ENCODE measurements at places on chromosomes 12 and 14.

- DNase-seq: no peak
These were observed 546.6 kb upstream of the TMEM132C start for GRCh38 chr12:127720334-127720733.

DNA sequence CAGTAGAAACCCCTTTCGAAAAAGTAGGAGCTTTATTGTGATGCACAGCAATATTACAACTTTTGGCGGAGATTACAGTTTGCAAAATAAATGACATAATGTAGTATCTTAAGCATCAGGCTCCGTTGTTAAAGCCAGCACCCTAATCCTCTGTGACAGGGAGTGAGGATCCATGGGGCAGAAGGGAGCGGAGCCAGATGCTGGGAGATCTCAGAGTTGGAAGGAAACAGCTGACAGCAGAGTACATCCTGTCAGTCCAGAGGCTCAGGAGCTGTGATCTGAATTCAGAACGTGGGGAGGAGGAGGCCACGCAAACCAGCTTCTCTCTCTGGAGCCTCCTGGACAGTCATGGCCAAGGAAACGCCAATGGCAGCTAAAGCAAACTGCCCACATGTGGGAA, 55.7 kb downstream of the TMTC1 start:
- no peak for DNase-seq

GRCh38 chr12:130066742-130067141, 95.5 kb upstream of the FZD10 start:
- DNase-seq: no peak

DNA sequence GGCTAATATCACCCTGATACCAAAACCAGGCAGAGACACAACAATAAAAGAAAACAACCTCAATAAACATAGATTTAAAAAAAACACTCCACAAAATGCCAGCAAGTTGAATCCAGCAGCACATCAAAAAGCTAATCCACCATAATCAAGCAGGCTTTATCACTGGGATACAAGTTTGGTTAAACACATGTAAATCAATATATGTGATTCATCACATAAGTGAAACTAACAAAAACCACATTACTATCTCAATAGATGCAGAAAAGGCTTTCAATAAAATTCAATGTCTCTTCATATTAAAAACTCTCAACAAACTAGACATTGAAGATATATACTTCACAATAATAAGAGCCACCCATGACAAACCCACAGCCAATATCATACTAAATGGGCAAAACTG, 17.0 kb upstream of the TAS2R14 start:
- DNase-seq: no peak

GRCh38 chr12:108004319-108004718, 124.8 kb upstream of the WSCD2 start:
- DNase-seq: no peak

GRCh38 chr14:52266782-52267181, 716 bp upstream of the PTGDR start:
- DNase-seq: no peak

- DNase-seq: no peak
These were observed 4.6 kb upstream of the SELPLG start for GRCh38 chr12:108638141-108638827.

DNA sequence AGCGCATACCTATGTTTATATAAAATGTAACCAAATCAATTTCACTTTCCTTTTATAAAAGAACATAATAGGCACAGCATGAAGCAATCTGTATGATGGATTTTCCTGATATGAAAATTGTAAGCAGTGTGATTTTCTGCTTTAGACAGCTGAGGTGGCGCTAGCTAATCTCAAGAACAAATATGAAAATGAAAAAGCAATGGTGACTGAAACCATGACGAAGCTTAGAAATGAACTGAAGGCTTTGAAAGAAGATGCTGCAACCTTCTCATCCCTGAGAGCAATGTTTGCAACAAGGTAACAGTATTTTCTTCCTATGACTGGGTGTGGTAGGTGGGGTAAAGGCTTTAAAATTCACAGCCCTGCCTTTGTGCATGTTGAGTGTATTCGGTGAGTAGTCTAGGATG, 65.0 kb upstream of the FGD4 start:
- DNase-seq: no peak

DNA sequence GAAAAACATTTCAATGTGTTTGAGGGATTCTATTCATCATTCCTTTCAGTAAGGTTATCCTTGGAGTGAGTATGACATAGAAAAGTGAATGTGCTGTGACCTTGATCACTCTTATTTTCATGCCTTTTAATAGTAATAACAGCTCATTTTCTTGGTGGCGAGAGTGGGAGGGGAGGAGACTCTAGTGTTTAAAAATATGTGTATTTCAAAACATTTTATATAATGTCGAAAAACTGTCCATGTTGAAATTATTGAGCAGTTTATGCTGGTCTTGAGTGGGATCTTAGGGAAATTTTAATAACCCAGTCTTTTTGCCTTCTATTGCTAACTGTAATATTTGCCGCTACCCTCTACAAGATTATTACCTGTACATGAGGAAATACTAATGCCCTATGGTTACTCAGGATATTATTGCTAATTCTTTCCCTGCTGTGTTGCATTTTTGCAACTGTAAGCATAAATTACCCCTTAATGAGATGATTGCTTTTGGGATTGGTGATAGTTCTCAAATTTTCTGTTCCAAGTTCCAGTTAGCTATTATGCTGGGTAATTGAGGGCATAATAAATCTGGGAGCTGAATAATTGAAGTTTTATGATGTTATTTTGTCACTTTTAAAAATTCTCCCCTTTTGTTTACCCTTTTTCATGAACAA, 21.9 kb downstream of the ATF7IP start:
- no peak for DNase-seq

DNA sequence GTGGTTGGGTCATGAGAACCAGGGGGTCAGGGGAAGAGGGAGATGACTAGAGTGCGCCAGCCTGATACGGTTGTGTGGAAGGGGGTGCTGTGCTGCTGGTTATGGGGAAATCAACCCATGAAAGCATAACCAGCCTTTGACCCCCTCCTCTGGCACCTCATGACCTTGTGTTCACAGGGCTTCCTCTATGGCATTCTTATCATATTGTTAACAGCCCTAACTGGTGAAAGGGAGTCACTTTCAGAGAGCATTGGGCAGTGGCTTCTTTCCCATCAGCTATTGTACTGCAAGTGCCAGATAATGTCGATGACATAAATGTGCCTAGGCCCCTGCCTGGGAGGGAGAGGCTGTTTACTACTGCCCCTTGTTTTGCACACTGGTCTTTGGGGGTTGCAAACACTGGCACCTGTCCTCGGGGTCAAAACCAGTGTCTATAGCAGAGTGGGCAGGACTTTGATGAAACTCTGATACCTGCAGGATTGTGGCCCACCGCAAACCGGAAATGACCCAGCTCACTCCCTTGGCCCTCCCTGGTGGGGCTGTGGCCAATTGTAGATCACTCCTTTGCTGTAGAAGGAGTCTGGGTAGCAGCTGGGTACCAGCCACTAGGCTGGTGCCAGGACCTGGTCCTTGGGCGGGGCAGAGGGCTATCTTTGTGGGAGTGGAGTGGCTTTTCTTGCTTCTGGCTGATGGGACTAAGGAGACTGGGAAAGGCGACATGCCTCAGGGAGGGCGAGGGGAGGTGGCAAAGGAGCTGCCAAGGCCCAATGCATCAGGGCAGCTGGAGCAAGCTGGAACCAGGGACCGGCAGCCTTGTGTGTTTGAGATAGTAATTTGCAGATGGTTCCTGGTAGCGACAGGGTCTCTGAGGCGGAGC, 634 bp upstream of the TMEM63C start:
- DNase-seq: no peak

GRCh38 chr12:96520767-96521166, 31.4 kb downstream of the CFAP54 start:
- no peak for DNase-seq

GRCh38 chr12:128316973-128317526, 50.1 kb downstream of the TMEM132C start:
- no peak for DNase-seq

DNA sequence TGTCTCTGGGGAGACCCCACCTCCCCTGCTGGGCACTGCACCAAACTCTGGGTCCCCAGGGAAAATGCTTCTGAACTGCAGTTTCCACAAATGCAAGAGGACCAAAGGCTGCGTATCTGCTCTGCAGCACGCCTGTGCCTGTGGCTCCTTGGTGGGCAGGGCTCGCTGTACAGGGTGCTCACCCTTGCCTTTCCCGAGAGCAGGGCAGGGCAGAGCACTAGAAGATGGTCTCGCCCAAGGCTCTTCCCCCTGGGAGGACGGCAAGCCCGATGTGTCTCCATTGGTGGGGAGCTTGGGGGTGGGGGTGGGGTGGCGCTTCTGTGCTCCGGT, 175.3 kb upstream of the RTL1 start:
- DNase-seq: no peak

DNA sequence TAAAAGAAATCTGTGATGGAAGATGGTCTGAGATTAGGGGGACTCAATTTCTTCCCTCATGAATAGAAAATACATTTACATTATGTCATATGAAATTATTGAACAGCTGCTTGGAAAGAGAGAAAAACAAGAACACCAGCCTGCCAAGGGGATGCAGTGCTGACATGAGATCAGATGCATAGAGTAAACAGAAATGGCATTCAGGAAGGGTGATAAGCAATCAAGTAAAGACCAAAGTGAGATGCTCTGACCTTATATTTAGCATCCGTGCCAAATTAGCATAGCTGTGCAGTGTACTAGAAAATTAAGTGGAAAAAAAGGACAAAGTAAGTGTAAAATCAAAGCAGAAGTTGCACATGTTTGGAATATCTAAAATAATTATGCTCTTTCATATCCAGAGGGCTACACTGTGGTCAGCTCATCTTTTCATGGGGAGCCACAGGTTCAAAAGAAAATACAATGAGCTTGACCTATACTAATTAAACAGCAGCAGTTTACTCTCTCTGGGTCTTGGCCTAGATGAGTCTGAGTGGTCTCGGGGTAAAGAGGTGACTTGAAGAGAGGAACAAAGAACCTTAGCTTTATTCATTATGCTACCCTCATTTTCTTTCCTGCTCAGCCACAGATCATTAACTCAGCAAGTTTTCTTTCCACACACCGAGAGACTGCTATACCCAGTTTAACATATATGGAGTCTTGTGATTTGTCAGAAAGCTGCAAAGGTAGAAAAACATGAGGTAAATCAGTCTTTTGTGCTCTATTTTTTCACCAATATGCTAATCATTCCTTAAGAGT, 359.4 kb upstream of the FOXG1 start:
- no peak for DNase-seq

GRCh38 chr12:41946106-41946505, 198.6 kb downstream of the GXYLT1 start:
- no peak for DNase-seq

DNA sequence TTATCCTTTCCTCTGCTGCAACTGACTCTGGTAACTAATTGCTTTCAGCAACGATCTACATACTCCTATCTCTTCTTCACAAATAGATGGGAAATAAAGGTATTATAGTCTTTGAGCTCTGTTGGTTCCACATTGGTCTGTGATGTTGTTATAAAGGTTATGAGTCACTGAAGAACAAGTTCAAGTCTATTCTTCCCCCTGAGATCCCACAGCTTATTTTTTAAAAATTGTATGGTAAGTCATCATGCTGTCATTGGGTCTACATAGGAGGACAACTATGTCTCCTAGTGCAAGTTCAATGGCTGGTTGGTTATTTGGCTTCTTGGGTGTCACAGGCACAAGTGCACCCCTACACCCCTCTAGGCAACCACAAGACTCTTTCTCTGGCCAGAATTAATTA, 49.6 kb upstream of the PTCSC3 start:
- DNase-seq: no peak

DNA sequence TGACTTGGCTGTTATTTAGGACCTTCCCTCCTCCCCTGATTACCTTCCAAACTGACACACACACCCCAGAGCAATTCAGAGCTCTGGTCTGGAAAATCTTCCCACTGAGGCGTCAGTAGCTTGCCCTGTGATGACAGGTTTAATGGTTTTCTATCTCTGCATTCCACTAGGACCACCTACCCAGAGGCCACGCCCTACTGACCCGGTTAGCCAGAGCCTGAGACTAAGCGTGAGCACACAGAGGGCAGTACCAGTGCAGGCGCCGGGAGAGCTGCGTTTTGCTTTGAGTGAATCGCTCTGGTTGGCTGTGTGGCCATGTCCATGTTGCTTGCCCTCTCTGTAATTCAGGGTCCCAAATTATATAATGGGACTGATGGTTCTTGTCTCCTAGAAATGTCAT, 36.2 kb upstream of the ATP2A2 start:
- DNase-seq: no peak

- no peak for DNase-seq
These were observed 34.9 kb downstream of the SH2B3 start for GRCh38 chr12:111440631-111441030.

DNA sequence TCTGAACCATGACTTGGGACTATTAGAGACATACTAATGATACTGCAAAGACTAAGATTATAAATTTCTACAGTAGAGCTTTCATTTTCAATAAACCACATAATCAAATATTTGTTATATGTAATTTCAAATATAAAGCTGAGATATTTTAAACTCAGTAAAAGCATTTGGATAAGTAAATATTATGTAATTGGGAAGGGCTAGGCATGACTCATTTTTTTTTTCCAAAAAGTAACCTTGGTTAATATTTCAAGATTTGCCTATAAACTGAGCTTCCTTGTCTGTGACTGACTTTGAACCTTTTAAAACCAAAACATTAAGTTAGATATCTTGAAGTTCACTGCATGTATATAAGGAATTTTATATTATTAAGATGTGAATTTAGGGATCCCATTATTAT, 332.5 kb downstream of the CEP128 start:
- no peak for DNase-seq

DNA sequence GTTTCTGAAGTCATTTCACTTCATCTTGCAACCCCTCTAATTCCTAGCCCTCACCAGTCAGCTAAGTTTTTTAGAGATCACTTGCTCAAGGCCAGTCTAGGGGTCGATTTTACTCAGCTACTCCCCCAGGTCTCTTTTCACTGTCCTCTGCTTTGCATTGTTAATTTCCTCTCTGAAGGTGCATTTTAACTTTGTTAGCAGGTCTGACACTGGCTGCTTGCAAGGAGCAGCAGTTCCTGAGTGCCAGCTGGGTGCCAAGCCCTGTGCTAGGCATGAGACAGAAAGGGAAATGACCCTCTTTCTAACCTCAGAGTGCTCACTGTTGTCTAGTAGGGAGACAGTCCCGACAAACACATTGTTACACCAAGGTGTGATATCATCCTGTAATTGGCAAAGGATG, 17.8 kb upstream of the DACT1 start:
- DNase-seq: no peak

DNA sequence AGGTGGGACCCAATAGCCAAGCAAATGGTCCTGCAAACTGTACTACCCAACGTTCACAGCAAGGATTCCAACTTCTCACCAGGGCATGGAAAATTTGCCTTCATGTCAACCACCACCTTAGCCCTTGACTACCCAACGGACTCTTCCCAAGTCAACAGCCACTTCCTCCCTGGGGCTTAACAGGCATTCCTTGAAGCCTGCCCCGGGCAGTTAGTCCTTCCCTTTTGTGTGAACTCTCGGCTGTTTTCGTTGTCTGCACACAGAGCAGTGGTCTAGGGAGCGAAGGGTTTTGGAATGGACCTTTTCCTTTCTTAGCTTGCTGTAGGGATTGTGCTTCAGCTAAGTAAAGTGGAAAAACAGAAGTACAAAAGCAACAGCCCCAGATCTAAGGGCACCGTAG, 35.2 kb upstream of the TCL1B start:
- no peak for DNase-seq

- DNase-seq: no peak
These were observed 9.7 kb upstream of the SLC15A4 start for GRCh38 chr12:128833418-128833817.

Data from DMS 273 treated with DMSO at 0.1 percent for 48 hours (cell line).